Colonic mucosa (tissue), 4 donors: ENCODE measurements at places on chromosomes 3 and 15. TPM values are rescaled to one million over a fixed set of nuclear protein-coding genes. Genes with fewer than 3 reads are reported as not detected.

GRCh38 chr3:135500034-135500433 lies 465.5 kb upstream of the PPP2R3A start:
- H3K4me1 ChIP-seq, result no peaks in the 10 kb centered on the region
- H3K27ac ChIP-seq, result no peak overlapping the region
- no peak overlapping the region for H3K4me3 ChIP-seq
- no peak for DNase-seq
- H3K36me3 ChIP-seq, result no peaks in the 10 kb centered on the region

ZNF80 gene
- total RNA-seq, result not detected

DNA sequence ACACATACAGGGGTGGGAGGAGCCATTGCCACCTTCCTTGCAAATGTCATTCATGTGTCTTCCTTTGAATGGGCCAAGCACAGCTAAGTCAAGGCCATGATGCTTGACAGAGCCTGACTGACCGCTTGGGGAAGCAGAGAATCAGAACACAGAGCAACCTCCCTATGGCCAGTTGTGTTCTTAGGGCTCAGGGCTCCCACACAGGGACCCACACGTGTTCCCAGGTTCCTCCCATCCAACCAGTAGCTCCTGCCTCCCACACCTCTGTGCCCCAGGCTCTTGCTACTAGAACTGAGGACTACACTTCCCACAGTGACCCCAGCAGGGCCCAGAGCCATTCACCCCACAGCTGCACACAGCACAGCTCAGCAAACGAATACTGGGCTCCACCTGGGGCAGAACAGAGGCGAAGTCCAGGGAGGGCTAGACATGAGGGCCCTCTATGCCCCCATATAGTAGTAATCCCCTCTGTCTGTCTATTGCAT lies 42.9 kb downstream of the KLF15 start:
- H3K27ac ChIP-seq, result no peak overlapping the region
- DNase-seq, result no peak
- no peaks in the 10 kb centered on the region for H3K36me3 ChIP-seq
- H3K4me1 ChIP-seq, result no peaks in the 10 kb centered on the region
- H3K27me3 ChIP-seq, result no peaks in the 10 kb centered on the region

DNA sequence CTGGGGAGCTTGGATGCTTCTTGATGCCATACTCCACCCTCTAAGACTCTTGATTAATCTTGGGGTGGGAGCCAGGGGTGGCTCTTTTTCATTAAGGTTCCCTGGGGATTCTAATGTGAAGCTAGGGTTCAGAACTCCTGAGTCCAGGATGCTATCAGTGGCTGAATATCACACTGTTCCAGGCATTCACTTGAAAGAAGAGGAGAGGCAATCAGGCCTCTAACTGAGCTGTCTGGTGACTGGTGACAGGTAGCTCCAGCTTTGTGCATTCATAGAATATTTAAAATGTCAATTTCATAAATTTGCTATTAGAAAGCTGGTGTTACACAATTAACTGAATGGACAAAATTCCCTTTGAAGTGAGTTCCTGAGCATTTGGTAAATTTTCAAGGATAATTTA lies 139.0 kb downstream of the CHDH start:
- no peak overlapping the region for H3K4me3 ChIP-seq
- no peaks in the 10 kb centered on the region for H3K36me3 ChIP-seq
- no peak overlapping the region for H3K27ac ChIP-seq
- H3K4me1 ChIP-seq, result no peaks in the 10 kb centered on the region

RTP3 gene
- not detected for total RNA-seq

GRCh38 chr15:35256551-35256950 lies 171.5 kb upstream of the NANOGP8 start:
- H3K36me3 ChIP-seq, result no peaks in the 10 kb centered on the region
- H3K27ac ChIP-seq, result no peak overlapping the region
- no peaks in the 10 kb centered on the region for H3K4me1 ChIP-seq
- no peaks in the 10 kb centered on the region for H3K27me3 ChIP-seq
- DNase-seq, result no peak
- no peak overlapping the region for H3K4me3 ChIP-seq
